Left hindlimb (tissue), 1 donor: ENCODE measurements at places on chromosomes 4 and X.
A peak's percentile ranks its signal among the peaks of the same experiment; 100 is the strongest.

- no peak for DNase-seq
Observed at GRCh38 chr4:144421839-144422565, 224.0 kb upstream of the HHIP start.

DNA sequence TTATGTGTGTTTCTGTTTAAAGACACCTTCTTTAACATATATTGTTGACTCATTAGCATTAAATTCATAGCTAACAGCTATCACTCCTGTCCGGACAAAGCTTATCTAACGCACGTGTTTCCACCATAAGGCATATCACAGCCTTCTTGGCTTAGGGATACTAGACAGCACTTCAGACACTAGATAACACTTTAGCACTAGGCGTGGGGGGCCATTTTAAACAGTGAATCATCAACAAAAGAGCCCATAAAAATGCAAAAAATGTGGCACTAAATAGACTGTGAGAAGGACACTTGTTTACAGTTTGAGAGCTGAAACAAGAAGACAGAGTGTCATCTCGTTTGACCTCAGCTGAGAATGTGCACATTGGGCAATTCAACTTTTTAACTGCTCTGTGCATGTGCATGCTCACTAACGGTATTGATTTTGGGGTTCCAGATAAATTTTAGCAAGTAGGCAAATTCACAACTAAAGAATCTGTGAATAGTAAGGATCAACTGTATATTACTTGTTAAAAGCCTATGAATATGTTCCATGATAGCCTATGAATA is 58.9 kb upstream of the RAI2 start:
- DNase-seq: no peak

GRCh38 chr4:153794006-153794405 is 5.1 kb upstream of the SFRP2 start:
- no peak for DNase-seq

- no peak for DNase-seq
Observed at GRCh38 chrX:68865300-68865699, 36.5 kb downstream of the EFNB1 start.

DNA sequence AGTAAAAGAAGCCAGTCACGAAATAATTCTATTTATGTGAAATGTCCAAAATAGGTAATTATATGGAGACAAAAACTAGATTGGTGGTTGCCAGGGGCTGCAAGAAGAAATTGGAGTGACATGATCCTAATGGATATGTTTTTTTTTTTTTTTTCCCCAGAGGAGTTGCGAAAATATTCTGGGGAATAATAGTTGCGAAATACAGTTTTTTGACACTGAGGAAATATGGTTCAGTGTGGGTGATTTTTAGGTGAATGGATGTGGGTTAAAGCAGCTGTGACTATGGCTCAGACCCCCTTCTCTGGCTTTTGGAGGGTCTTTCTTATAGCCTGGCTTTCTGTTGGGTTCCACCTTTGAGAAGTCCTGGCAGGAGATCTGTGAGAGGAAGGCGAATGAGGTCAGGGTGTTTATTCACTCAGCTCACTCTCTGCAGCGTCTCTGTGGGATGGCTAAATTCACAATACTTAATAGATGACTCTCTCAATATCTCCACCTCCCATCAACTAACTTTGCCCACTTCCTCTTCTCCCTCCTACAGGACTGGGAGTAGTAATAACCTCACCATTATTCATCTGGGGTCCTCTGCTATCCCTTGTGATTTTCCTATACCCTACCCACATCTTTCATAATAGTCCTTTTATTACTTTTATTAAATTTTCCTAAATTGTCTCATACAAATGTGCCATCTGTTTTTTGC is 15.3 kb upstream of the RAB9B start:
- DNase-seq: no peak

DNA sequence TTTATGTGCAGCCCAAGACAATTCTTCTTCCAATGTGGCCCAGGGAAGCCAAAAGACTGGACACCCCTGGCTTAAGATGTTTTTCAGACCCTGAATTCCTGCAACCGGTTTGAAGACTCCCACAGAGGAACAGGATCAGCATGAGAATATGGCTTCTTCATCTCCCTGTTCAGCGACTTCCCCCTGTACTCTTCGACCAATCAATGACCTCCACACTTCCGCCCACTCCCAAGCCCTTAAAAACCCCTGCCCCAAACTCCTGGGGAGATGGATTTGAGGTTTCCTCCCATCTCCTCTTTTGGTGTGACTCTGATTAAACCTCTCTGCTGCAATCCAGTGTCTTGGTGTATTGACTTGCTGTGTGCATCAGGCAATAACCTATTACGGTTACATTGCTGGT is 344.4 kb downstream of the NR3C2 start:
- DNase-seq: no peak

DNA sequence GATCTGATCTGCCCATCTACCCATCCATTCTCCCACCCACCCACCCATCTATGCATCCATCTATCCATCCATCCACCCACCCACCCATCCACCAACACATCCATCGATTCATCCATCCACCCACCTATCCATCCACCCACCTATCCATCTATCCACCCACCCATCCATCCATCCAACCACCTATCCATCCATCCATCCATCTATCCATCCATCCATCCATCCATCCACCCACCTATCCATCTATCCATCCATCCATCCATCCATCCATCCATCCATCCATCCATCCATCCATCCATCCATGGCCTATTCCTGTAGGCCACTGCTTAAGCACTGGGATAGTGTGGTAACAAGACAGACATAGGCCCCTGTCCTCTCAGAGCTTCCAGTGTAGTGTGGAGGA is 69.8 kb downstream of the SORCS2 start:
- no peak for DNase-seq

DNA sequence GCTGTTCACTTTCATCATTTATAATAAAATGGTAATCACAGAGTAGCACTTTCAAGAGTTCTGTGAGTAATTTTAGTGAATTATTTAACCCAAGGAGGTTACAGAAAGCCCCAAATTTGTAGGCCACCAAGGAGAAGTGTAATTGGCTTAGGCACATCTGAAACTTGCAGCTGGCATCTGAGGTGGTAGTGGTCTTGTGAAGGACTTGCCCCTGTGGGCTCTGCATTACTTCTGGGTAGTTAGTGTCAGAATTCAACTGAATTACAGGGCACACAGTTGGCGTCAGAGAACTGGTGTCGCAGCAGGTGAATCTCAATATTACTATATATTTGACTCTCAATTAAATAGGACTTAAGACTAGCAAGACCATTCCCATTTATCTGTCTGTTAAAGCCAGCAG is 36.9 kb downstream of the GPR174 start:
- DNase-seq: no peak

GRCh38 chr4:26789208-26789607 is 71.4 kb upstream of the STIM2 start:
- DNase-seq: no peak

DNA sequence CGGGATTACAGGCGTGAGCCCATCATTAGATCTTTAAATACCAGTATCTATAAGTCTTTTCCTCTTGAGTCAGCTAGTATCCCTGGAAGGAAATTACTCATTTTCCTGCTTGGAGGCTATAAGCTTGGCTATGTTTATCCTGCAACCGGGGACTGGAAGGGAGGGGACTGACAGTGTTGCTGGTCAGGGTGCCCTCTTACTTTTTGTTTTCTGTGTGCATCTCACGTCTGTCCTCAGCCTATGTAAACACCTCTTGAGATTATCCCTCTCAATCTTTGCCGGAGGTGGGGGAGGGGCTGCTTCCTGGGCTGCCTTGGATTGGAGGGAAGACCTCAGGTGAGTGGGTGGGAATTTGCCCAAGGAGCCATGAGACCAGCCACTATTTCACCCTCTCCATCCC is 37.0 kb downstream of the HTT start:
- no peak for DNase-seq

GRCh38 chr4:123986268-123986798 is 589.7 kb downstream of the SPRY1 start:
- peak; percentile 60 for DNase-seq
